ENCODE measurements at places on chromosomes 6 and 20.

DNA sequence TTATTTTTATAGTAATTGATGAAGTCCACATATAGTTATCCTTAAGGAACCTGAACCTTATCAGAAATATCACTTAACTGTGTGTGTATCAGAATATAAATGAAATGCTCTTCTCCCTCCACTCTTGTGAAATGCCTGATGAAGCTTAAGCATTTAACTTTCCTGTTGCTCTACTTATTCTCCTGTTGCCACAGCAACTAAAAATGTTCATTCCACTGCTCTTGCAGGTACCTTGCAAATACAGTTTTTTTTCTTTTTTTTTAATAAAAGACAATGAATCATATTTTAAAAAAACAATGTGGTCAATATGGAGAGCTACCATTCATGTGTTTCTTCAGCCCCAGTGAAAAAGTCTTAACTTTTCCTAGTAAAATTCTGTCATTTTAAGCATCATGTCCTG, 210.3 kb downstream of the RFPL4B start:
- no peak for DNase-seq

- no peak for DNase-seq
Measured at GRCh38 chr6:3348821-3349220, 90.1 kb downstream of the PSMG4 start.

DNA sequence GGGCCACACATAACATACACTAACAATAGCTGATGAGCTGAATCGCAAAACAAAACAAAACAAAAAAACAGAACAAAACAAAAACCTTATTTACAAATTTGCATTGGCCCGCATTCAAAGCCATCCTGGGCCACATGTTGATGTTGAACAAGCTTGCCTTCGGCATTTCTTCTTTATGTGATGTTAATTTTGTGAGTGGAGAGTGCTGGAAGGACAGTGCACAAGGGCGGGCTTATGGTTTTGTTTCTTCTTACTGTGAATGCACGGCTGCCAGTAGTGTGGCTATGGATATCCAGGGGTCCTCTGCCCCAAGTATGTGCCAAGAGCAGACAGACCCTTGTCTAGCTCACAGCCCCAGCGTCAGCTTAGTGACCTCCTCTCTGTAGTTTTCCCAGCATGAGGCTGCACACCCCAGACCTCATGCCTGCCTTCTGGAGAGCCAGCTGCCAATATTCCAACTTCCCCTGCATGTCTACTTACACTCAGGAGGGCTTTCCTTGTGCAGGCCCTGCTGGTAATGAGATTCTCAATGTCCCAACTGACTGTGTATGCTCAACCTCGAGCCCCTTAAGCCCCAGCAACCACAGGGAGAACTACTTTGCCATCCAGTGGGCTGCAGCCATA, 24.9 kb downstream of the ZNF292 start:
- no peak for DNase-seq

DNA sequence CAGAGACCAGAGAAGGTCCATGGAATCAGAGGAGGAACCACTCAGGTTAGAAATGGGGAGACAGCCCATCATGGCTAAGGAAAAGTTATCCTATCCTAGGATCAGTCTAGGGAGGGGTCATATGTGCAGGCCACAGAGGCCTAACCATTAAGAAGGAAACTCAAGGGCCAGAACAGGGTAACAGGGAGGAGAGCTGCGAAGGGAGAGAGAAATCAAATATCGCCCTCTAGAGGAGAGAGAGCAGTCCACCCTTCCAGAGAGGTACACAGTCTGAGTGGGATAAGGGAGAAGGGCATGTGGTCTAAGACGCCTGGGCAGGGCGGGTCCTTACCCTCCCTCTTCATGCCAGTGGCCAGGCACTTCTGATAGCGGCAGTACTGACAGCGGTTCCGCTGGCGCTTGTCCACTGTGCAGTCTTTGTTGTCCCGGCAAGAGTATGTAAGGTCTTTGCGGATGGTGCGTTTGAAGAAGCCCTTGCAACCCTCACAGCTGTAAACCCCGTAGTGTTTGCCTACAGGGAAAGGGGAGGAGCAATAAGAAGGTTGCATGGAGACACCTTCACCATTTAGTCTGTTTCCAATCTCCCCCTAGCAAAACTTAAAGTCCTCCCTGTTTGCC, 2.9 kb downstream of the RXRB start:
- DNase-seq = no peak

DNA sequence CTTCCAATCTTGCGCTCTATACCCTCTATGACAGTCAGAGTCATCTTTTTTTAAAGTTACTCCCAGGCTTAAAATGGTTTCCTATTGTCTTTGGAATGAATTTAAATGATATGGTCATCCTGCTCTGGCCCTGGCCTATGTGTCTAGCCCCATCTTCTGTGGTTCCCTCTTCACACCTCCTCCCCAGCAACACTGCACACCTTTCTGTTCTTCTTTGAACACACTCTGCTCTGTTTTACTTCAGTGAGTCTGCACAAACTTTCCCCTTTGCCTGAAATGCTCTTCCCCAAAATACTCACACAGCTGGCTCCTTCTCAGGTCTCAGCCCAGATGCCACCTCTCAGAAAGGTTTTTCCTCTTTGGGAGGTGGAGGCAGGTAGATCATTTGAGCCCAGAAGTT, 132.7 kb downstream of the FYN start:
- DNase-seq = no peak

DNA sequence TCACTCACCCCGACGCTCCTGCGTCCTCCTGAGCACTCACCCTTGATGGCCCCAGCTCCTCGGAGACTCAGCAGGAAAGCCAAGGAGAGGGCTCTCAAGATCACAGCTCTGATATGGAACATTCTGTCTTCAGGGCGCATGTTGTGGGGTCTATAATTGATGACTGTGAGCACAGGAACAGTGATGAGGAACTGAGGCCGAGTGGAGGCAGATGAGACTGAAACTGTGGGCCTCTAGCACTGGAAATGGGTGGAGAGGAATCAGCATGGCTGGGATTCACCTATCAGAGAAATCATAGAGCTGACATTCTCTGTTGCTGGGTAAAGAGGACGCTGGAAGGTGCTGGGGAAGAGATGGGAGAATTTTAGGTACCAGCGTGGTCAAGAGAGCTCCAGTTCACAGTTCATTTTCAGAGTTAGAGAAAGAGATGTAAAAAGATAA, at the start of gene HLA-DPA1:
TSS of gene HLA-DPA1 (minus strand) at position 219 of the 441 bp plus-strand sequence.
- no peak for DNase-seq

DNA sequence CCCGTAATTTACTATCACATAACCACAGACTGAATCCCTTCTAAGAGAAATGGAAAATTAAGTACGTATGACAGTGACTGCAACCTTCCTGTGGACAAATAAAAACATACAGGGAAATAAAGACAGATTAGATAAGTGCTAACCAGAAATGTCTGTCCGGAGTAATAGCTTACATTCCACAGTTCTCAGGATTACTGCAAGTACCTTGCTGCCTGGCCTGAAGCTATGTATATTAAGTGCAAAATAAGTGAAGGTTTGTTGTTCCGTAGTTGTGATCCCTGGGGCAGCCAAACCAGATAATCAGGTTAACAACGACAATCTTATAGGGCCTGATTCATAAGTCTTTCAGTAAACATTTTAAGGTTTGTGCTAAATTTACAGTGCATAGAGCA, 2.8 kb downstream of the NEDD9 start:
- DNase-seq = peak; percentile 45

DNA sequence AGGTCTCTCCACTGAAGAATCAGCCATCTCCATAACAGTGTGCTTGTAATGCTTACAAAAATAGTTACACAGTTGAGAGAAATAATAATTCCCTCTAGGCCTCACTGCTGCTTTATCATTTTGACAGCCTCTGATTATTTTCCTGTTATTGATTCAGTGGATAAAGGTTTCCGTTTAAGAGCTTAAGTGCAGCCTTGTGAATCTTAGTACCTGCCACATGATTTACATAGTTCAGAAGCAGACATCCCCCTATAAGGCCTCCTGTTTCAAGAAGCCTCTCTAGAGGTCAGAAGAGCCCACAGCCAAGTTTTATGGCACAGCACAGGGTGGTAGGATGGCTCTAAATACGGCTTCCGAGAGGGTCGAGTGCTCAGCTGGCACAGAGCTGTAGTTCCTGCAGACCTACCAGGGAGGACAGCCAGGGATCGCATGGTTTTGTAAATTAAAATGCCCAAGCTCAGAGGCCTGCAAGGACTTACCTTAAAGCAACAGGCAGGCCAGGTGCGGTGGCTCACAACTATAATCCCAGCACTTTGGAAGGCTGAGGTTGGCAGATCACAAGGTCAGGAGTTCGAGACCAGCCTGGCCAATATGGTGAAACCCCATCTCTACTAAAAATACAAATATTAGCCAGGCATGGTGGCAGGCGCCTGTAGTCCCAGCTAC, 17.6 kb upstream of the PYGB start:
- no peak for DNase-seq

- peak; percentile 45 for DNase-seq
Measured at GRCh38 chr6:24666097-24666640, 530 bp downstream of the TDP2 start.

DNA sequence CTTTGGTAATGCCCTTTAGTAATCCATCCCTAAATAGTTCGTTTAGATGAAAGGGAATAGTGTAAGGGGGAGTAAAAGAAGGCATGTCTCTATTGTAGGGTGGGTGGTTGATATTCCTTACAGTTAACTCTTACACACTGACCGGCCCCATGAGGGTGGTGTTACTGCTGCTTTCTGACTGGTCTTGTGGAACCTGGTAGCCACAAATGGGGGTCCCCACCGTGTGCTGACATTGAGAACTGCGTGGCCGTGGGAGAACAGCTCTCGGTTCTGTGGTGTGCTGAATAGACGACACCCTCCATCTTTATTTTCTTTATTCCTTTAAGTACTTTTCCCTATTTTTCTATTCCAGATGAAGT, 19.3 kb downstream of the MRAP2 start:
- DNase-seq = no peak

DNA sequence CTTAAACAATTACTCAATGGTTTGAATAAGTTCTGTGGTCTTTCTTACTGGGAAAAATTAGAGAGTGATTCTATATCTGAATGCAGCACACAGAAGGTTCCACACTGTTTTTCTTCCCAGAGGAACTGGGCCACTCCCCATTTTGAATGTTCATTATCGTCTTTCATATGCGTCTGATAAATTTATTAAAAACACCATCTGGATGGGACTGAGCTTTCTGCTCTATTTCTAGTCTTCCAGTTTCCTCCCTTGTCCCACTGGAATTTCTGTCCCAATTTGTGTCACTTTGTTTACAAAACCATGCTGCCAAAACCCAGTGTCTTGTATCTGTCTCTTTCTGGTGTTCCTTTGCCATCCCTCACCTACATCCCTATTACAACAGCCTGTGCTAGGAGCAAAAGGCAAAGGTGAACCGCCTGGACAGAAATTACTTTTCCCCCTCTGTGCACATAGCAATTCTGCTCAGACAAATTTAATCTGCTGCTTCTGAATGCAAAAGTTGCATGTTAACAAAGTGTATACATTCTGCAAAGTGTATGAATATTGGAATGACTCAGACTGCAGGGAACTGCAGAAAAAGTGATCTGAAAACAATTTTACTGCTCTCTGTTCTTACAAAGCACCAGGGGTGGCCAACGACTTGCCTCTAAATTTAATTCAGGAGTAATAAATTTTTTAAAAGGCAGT, 333.6 kb downstream of the BTBD9 start:
- DNase-seq = no peak

GRCh38 chr6:128848212-128848935, 34.6 kb upstream of the LAMA2 start:
- no peak for DNase-seq

- DNase-seq = no peak
Measured at GRCh38 chr6:42368181-42368580, 83.5 kb downstream of the TRERF1 start.

DNA sequence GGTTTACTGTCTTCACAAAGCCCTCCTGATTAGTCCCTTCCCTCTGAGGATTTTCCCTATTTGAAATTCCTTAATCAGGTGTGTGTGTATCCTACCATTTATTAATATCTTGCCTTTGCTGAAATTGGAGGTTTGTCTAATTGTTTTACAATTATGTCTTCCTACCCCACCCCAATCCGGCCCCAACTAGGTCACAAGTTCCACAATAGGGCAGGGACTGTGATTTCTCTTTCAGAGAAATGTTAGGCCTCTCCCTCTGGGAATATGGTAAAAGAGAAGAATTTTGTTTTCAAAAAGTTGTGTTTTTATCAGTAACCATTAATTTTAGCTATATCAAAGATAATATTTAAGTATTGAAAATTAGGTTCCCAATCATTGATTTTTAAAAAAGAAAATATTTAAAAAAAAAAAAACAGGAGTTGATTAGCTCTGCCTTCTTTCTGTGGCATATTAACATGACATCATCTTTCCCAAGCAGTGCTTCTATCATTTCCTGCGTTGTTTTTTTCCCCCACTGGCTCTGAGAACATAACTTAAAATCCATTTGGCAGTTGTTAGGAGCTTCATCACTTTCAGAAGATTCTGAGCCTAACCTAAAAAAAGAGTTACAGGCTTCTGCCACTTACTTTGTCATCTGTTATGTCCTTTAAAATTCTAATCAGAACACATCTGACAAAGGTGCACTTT, 36.1 kb downstream of the BLOC1S5 start:
- no peak for DNase-seq

DNA sequence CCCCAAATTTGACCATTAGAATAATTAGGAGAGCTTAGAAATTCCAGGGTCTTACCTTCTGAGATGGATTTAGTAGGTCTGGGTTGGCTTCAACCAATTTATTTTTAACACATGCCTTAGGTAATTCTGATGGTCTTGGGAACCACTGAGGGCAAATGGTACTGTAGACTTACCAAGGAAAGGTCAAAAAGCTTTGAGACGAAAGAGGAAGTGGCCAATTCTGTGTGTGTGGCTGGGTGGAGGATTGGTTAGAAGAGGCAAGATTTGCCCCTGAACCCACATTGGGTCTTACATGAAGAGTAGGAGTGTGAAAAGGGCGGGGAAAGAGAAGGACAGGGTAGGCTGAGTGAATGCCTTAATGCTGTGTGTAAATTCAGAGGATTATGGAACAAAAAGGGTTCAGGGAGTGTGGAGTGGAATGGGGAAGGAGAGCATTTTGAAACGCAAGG, 2.7 kb downstream of the ITCH start:
- DNase-seq = no peak

DNA sequence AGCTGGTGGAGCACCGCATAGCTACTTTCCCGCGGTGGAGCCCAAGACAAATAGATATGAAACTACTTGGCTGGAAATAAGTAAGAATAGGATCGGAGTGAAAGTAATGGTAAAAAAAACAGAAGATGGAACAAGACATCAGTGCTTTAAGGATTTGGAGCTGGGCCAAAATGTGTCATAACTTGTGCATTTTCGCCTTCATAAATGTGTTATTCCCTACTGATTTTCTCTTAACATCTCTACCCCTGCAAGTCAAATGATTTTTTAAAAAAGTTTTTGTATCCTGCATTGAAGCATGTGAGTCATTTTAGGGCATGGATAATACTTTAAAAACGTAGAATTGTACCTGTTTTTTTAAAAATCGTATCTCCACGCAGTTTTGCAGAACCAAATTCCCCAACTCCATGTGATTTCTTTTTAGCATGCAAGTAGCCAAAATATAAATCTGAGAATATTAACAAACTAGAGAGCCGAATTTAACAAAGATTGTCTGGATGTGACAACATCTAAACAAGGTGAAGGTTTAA, 882 bp upstream of the FAM184A start:
- DNase-seq = no peak

- DNase-seq = no peak
Measured at GRCh38 chr20:59718751-59719150, 114.4 kb downstream of the PHACTR3 start.

- DNase-seq = peak; percentile 75
Measured at GRCh38 chr6:170269151-170269845, 21.6 kb downstream of the DLL1 start.

Measured in Caco-2 (cell line).